ENCODE measurements at places on chromosomes 11 and 22.

GRCh38 chr22:19815093-19815822 is 39.4 kb downstream of the GNB1L start:
- no peak for DNase-seq

DNA sequence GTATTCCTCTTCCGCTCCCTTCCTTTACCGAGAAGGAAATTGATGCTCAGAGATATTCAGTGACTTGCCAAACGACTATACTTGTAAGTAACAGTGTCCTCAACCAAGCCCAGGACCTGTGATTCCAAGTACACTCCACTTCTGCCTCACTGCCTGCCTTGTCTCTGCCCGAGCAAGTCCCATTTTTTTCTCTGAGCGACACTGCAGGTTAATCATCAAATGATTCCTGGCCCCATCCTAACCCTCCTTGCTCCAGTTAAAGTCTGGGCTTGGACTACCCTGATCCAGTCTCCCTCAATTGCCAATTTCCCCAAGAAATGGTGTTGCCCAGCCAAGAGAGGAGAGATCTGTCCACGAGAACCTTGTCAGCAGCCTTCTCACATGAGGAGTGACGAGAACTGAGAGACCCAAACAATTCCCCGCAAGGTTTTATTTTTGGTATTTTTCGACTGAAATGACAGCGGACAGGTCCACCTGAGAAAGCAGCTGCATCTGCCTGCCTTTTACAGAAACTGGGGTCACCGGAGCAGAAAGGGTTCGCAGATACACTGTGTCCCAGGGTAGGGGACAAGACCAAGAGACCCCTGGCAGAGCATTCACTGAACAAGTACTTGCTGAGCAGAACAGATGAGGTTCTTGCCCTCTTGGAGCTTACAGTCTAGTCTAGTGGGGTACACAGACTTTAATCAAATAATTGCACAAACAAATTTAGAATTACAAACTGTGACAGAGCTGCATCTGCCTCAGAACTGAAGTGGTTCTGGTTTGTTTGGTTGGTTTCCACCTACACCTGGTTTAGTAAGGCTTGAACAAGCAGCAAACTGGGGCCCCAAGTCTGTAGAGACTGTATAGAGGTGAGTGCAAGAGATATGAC is 11.4 kb downstream of the POU2AF1 start:
- DNase-seq: no peak

GRCh38 chr11:112355726-112356125 is 95.1 kb upstream of the PLET1 start:
- DNase-seq: no peak

- no peak for DNase-seq
These were observed 6.6 kb upstream of the KCTD17 start for GRCh38 chr22:37044634-37045625.

- no peak for DNase-seq
These were observed 15.1 kb downstream of the MTMR2 start for GRCh38 chr11:95908826-95909225.

DNA sequence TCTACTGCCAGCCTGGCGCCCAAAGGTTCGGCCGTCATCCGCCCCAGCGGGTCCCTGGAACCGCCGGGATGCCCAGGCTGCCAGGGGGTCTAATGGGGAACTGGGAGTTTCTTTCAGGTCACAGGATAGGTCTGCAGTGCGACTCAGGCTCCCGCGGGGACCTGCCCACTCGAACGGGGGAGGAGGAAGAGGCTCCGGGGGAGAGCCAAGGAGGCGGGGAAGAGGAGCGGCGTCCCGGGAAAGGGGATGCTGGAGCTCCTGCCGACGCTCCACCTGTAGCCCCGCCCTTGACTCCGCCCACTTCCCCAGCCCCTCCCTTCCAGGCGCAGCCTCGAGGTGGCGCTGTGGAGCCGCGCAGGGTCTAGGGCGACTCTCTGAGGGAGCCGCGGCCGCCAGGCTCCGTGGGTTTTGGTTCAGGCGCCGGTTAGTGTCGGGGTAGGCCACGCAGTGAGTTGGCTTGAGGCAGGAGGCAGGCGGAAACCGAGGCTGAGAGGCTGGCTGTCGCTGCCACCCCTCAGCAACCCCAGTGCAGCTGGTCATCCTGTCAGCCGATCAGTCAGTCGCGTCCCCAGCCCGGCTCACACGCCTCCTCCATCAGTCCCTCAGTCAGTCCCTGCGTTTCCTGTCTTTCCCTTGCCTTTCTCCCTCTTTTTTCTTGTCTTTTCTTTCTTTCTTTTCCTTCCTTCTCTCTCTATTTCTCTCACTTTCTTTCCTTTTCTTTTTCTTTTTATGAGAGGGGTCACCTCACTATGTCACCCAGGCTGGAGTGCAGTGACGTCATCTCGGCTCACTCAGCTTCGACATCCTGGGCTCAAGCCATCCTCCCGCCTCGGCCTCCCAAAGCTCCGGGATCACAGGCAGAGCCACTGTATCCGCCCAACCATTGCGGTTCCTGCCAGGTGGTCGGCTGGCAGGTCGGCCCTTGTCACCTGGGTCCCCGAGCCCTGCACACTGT is 26.4 kb downstream of the YWHAH start:
- peak; percentile 77 for DNase-seq

DNA sequence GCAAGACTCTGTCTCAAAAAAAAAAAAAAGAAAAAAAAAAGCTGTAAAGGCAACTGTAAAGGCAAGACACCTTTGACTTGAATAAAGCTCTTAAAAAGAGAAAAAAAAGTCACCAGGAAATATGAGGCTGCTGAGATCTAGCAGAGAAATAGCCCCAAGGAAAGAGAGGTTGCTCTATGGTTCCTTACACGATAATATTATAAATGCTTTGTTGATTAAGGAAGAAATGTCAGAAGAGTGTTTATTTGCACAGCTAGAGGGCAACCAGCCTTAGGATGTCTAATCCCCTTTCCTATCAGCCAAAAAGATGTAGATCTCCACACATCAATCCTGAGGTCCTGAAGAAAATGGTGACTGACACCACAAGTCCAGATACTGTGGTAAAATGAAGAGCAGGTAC is 32.0 kb downstream of the RBFOX2 start:
- no peak for DNase-seq

DNA sequence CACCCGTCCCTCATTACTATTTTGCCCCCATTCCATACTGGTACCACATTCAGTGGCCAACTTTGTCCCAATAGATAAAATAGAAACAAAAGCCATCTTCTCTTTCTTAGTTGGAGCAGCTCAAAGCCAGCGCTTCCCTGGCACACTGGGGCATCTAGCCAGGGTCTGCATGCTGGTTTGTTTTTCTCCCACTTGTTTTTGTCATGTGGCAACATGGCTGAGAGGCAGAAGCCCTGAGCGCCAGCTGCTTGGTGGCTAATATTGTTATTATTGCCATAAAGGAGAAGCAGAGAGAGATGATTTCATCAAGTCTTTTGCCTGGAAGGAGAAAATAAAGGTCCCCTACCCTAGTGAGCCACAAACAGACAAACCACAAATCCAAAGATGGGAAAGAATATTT is 48.4 kb upstream of the CRTAM start:
- no peak for DNase-seq

DNA sequence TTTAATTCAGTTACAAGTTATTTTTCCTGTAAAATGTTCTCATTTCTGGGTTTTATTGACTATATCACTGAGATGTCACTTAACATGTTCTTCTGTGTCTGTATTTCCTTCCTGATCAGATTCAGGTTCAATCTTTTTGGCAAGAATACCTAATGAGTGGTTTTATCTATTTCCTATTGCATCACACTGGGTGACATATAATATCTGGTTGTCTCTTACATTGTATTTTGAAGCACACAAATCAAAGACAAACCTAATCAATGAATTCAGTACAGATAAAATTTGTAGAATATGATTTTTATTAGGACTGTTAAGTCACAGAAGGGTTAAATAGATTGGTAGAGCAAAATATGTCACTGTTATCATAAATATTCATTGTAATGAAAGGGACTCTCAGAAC is 60.4 kb downstream of the BCL2L13 start:
- DNase-seq: no peak

- DNase-seq: no peak
These were observed 37.2 kb downstream of the TMEM123 start for GRCh38 chr11:102415304-102415916.

- no peak for DNase-seq
These were observed 9.4 kb downstream of the SIDT2 start for GRCh38 chr11:117187799-117188481.
